ENCODE measurements at places on chromosomes 16 and 17.

GRCh38 chr17:40283662-40284061 is 4.0 kb upstream of the CDC6 start:
- no peak for DNase-seq

DNA sequence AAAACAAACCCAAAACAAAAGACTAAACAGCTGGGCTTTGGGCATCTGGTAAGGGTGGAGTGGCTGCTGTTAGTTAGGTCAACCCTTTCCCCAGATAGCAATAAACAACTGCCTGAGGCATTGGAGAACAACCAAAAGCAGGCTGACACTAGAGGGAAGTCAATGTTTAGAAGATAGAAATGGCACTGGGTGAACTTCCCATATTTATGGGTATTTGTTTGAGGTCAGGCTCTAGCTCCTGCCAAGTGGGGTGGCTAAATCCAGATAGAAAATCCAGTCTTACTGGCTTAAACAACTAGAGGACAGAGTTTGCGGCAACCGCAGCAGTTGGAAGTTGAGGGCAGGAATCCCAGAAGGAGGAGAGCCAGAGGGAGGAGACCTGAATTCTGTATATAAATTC is 79.4 kb downstream of the SDK2 start:
- DNase-seq = no peak

DNA sequence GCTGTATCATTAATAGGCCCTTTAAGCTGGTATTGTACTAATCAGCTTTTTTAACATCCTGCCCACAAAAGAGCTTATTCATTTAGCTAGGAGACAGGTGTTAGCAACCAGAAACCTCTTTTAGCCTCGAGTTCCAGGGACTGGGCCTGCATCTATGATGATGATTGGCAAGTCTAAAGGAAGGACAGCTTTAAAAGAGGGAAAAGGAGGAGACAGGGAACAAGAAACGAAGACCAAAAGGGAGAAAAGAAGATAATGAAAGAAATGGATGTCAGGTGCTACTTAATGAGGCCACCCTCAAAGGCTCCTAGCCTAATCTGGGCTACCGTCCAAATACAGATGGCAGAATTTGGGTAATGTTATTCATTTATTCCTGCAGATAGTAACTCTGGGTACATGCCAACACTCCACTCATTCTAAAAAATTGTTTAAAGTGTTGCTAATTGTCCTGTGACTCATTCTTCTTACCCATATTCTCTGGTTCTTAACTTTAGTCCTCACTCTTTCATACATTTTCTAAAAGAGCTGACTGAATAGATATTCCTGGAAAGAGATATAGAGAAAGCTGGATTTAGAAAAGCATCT is 18.7 kb upstream of the RFFL start:
- no peak for DNase-seq

DNA sequence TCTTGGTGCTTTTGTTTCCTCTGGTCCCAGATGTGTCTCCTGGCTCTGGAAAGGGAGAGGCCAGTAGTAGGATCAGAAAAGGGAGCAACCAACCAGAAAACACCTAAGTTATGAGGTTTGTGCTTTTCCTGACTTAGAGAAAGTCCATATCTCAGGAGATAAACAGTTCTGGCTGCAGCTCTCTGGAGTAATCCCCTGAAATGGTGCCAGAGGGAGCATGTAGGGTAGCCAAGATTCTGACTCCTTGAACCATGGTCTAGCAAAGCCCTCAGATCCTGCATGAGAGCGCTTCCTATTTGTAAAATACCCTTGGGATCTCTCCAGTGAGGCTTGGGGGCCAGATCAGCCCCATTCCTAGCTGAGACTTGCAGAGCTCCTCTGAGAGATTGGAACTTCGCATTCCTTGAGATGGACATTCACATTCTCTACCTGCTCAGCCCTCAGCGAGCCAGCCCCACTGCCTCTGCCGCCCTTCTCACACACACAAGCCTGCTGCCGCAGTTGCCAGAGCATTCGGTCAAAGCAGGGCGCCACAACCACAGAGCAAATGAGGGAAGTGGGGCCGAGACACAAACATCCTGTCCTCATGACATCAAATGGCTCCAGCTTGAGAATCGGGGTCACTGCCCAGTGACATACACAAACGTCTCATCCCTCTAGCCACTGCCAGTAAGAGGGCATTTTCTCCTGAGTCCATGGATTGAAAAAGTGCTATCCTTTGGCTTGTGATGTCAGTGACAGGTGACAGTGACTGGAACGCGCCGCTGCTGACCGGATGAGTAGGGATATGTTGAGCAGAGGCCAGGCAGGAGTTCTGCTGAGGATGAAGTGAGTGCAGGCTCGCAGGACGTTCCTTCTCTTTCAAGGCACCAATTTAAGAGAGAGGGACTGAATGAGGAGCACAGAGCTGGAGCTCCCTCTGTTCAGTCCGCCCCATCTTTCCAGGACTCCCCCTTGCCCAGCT is 5.0 kb downstream of the ABHD15 start:
- no peak for DNase-seq

DNA sequence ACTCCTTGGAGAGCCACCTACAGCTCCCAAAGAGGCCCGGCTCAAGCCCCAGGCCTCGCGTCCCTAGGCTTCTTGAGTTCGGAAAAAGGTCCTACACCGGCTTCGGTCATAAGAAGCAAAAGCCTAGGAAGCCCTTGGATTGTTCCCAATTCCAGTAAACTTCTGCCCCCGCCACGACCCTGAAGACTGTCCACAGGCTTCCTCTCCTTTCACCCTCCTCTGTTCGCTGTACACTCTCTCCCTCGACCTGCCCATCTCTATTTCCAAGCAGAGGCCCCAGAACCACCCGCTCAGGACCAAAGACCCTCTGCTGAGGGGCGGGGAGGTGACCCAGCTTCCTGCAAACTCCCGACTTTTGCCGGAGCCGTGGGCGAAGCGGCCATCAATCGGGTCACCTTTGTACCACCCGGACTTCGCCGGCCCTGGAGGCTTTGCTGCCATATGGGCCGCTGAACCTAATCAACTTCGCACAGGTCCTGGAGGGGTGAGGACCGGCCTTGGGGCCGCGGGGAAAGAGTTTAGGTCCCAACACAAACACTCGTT is 2.7 kb downstream of the HOXB2 start:
- DNase-seq = no peak

- no peak for DNase-seq
Measured at GRCh38 chr17:68248199-68248825, 469 bp downstream of the AMZ2 start.

DNA sequence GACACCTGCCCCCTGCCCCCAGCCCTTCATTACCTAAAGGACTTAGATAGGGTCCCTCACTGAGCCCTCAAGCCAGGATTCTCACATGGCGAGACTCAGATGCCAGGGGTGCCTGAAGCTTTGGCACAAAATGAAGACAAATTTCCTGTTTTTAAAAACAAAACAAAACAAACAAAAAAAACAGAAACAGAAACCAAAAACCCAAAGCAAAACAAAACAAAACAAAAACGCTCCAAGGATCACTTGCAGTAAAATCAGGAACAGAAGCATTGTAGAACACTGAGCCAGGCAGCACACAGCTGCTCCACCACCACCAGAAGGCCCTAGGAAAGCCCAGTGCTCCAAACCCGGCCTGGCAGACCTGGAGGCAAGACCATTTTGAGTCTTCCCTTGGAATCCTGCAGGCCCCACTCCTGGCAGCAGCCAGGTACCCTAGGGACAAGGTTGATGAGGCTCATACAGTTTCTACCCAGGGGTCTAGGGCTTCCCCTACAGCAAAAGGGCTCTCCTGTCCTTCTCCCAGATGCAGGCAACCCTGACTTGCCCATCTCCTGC is 20.8 kb downstream of the MYO18A start:
- DNase-seq = no peak

DNA sequence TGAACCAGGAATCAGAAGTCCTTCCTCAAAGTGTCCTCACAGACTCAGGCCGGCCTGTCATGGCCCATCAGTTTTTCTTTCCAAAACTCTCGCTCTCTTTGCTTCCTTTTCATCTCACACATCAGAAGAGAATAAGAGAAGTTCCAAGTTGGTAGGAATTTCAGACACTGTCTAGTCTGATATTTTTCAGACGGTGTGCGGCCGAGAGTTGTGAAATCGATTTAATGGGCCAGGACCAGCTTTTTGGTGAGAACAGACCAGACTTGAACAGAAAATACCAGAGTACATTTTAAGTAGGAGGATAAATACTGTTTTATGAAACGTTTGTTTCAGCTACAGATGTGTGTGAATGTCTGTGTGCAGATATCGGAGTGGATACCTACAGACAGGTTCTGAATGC is 24.8 kb upstream of the RCVRN start:
- no peak for DNase-seq

GRCh38 chr17:74190807-74191406 is 12.6 kb upstream of the RPL38 start:
- no peak for DNase-seq

DNA sequence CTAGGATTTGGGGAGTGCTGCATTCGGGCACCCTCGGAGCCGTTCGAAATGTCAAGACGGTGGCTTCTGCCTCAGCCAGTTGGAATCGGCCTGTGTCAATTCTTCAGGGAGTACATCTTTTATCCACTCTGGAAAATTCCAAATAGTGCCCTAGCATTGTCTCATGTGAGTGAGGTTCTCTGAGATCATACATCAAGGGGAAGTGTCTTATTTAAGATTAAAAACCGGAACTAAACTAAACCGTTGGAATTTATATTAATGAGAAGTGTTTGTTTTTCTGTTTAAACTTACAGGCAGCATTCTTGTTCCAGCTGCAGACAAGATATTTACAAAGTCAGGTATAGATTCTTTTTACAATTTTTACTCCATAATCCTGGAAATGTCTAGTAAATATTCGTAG is 56.8 kb downstream of the SLC47A1 start:
- DNase-seq = no peak

GRCh38 chr17:61390479-61390791 is 9.2 kb upstream of the TBX2 start:
- DNase-seq = no peak

DNA sequence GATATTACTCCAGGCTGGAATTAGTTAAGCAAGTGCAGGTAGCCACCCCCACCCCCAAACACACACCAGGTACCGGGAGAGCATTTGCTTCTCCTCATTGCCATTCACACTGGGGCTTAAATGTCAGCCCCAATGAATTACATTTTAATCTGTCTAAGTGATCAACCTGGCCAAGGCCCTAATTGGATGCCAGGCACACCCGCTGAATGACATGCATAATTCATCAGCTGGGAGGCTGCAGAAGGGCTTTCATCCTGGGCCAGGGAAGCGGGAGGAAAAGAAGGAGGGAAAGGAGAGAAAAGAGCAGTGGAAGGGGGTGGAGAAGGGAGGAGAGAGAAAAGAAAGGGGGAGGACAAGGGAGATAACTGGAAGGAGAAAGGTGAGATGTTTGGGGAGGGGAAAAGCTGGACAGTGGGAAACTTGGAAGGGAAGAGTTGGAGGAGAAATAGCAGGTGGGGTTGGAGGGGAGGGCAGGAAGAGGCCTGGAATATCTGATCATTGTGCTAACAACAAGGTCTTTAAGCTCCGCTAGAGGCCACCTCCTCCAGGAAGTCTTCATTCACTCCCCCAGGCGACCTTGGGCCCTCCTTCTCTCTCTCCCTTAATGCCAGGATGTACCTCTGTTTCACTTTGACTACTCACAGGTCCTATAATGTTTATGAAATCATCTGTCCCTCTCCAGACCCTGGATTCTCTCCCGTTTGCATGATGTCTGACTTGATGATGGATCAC is 40.1 kb upstream of the CES5A start:
- no peak for DNase-seq

DNA sequence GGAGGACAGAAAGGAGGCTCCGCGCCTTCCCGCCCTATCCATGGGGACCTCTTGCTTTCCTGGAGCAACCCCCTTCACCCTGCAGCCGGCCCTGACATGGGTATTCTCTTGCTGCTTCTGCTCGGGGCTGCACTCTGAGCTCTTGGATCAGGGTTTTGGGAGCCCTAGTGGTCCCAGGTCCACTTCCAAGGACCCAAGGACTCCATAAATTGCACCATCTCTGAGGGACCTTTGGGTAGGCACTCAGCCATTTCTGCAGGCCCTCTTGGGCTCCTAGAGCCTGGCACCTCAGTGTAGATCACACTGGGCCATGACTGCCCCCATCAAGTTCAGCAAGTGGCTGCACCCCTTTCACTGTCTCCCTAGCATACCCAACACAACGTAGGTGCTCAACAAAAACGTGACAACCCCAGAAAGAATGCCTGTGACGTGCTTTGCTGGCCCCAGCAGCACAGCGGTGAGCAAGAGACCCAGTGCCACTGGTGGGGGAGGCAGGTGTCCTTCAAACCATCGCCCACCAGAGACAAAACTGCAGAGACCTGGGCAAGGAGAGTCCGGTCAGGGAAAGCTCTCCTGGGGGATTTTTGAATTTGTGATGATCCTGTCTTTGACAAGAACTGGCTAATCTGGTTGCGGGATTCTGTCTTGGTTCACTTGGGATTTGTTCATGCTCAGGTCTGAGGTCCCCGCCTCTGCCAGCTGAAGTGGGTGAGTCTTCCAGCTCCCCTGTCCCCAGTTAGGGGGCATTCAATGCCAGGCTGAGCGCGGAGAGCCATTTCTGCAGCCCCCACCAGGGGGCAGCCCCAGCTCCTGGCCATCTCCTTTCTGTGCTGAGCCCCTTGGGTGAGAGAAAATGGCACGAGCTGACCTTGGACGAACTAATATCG is 2.5 kb upstream of the RAB11FIP4 start:
- no peak for DNase-seq

DNA sequence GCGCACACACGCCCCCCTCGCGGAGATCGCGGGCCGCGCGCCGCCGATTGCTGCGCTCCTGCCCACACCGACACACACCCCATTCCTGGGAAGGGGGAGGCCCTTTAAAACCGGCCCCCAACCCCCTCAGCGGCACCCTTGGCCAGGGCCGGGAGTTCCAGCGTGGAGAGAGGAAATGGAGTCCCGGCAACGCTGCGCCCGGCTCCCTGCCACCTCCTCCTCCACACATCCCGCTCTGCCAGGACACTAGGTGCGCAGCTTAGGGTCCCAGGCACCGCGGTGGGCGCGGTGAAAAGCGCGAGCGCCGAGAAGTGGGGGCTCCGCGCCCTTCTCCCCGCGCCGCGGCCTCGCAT is 397 bp downstream of the CDC42EP4 start:
- no peak for DNase-seq

DNA sequence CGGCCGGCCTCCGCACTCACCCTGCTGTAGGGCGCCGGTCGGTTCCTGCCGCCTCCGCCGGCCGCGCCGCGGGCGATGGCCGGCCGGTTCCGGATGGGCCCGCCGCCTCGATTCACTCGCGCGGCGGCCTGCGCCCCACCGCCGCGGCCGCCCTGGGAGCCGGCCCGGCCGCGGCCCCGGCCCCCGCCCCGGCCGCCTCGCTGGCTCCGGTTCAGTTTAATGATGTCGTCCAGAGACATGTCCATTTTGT is 158 bp downstream of the ALYREF start:
- no peak for DNase-seq

DNA sequence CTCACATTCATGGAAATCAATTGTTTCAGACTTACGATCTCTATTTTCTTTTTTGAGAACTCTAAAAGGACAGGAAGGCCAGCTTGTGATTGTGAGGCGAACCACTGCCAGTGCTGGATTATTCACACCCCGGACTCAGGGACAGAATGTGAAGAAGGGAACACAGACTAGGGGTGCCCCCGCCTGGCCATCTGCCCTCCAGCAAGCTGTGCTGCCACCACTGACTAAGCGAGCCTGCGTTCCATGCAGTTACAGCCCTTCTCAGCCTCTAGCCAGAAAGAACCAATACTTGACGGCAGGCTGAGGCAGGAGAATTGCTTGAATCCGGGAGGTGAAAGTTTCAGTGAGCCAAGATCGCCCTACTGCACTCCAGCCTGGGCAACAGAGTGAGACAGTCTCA is 2.8 kb downstream of the HAGH start:
- DNase-seq = no peak

All from GM12878 (cell line).